Lower leg skin (tissue), 4 donors: ENCODE measurements at places on chromosomes 11 and 22. TPM values are rescaled to one million over a fixed set of nuclear protein-coding genes. Genes with fewer than 3 reads are reported as not detected.

- DNase-seq: no peak
Observed at GRCh38 chr22:27393371-27393770, 408.2 kb downstream of the MN1 start.

- no peak for DNase-seq
Observed at GRCh38 chr11:111387363-111387762, 8.3 kb upstream of the POU2AF1 start.

DNA sequence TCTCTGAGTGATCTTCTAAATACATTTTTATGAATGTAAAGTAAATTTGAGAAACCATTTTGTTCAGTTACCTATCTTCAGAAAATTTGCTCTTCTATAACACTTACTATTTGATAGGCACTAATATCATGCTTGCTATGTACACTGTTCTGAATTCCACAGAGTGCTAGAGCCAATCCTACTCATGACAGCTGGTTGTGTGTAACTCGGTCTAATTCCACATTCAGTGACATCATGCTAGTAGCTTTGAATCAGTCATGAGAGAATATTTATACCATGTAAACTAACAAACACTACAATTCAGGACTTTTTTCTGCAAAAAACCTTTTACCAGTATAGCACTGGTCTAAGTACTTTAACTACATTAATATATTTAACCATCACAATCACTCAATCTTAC is 902.9 kb downstream of the DLG2 start:
- DNase-seq: no peak

The SLC1A2 gene
- 0.89 TPM for total RNA-seq

DNA sequence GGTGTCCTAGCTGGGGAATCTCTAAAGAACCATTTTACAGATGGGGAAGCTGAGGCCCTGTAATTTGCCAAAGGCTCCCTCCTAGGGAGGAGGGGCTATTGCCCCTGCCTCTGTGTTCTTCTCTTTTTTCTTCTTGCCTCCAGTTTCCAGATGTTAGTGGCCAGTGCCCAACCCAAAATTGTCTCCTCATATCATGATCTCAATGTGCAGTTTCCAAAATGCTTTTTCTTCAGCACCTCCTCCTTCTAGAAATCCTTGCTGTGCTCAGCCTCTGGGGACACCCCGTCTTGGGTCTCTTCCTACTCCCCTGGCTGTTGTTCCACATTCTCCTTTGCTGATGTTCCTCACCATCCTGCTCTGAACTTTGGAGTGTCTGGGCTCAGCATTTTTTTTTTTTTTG is 9.5 kb upstream of the CHRM1 start:
- DNase-seq: no peak

DNA sequence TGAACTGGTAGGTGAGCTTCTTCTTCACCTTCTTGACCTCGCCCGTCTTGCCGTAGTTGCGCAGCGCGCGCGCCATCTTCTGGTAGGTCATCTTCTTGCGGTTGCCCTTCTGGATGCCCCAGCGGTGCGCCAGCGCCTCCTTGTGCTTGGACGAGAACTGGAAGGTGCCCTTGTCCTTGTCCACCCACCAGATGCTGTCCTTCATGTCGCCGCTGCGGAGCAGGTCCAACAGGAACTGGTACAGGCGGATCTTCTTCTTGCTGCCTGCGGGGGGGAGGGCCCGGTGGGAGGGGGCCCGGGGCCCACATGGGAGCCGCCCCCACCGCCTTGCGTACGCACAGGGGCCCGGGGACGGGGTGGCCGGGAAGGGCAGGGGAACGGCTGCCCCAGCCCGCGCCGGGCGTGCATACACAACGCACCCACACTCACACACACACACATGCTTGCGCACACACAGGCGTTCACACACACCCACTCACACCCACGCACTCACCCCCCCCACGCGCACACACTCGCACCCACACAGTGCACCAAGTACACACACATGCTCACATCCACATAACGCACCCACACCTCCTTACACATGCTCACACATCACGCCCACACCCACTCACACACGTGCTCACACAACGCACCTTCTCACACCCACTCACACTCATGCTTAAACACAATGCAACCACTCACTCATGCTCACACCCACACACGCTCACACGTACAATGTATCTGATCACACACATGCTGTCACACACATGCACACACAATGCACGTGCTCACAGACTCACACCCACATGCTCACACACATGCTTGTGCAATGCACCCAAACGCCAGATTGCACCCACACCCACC is 3.0 kb upstream of the MYBPC3 start:
- DNase-seq: peak; percentile 91

GRCh38 chr22:39110631-39111561 is 13.9 kb downstream of the APOBEC3H start:
- no peak for DNase-seq

GRCh38 chr22:39567135-39567946 is 3.2 kb upstream of the CACNA1I start:
- DNase-seq: no peak

GRCh38 chr11:125892071-125892470 is 4.6 kb downstream of the HYLS1 start:
- no peak for DNase-seq

The TRMT2A gene
- 41.6 TPM for total RNA-seq

DNA sequence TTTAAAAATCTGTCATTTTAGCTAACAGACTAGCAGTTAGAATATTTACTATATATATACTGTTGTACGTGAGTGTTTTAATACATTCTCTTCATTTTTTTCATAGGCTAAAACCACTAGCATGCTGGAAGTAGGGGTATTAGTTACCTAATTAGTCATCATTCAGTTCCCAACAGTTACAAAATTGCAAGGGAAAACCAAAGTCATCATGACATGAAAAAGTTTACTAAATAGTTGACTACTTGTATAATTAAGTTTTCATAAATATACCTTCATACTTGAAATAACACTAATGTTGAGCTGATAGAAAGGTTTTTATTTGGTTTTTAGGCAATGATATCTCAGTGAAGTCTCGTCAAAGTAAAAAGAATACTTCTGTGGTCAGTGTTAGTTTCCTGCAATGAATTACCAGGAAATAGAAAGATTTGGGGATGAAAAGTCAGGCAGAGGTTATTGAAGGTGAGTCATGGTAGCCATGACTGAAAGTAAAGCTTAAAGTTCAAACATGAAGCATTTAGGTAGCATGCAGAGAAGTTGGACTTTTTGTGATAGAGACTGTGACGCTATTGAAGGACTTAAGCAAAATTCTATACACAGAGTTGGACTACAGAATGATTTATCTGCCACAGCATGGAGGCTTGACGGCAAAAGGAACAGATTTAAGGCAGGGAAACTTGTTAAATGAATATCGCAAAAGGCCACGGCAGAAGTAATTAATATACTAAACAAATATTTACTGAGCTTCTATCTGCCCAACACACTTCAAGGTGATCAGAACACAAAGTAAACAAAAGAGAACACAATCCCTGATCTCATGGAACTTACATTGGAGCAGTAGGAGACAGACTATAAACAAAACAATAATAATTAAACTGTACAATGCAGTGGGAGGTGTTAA is 828.1 kb upstream of the FAT3 start:
- no peak for DNase-seq

GRCh38 chr22:25021976-25022711 is 69.6 kb downstream of the KIAA1671 start:
- no peak for DNase-seq

GRCh38 chr11:8720868-8721608 is 38.4 kb downstream of the RPL27A start:
- DNase-seq: no peak

- DNase-seq: no peak
Observed at GRCh38 chr11:87894961-87895360, 280.3 kb downstream of the RAB38 start.

The PANX2 gene
- total RNA-seq: 1.8 TPM

The SLC29A2 gene
- 2.4 TPM for total RNA-seq

DNA sequence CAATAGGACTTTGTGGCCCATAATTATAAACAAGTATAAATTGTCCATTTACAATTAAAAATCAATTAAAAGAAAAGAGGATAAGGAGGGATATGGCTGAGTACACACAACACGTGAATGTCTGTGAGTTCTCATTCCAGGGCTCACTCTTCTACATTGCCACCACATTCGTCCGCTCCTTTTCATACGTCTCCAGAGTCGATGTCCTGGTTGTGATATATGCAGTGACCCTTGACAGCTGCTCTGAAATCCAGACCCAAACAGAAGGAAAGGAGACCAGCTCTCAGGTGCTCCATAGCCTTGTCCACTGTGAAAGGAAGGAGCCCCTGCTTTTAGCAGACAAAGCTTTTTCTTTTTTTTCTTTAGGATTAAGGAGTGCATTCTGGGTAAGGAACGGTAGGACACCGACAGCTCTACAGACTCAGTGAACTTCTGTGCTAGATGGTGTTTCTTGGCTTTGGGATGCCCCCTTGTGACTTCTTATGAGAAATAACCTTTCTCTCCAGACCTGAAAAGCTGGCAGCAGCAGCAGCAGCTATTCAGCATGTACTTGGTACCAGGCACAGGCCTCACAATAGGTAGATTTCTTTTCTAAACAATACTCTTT is 19.7 kb upstream of the DNAJB13 start:
- DNase-seq: no peak

- DNase-seq: peak; percentile 99
Observed at GRCh38 chr11:118435893-118436624, at the start of gene KMT2A. TSS of gene KMT2A (plus strand) at chr11:118436492. CDS start at chr11:118436513, 21 bp downstream.

The TESMIN gene
- total RNA-seq: 2.1 TPM

DNA sequence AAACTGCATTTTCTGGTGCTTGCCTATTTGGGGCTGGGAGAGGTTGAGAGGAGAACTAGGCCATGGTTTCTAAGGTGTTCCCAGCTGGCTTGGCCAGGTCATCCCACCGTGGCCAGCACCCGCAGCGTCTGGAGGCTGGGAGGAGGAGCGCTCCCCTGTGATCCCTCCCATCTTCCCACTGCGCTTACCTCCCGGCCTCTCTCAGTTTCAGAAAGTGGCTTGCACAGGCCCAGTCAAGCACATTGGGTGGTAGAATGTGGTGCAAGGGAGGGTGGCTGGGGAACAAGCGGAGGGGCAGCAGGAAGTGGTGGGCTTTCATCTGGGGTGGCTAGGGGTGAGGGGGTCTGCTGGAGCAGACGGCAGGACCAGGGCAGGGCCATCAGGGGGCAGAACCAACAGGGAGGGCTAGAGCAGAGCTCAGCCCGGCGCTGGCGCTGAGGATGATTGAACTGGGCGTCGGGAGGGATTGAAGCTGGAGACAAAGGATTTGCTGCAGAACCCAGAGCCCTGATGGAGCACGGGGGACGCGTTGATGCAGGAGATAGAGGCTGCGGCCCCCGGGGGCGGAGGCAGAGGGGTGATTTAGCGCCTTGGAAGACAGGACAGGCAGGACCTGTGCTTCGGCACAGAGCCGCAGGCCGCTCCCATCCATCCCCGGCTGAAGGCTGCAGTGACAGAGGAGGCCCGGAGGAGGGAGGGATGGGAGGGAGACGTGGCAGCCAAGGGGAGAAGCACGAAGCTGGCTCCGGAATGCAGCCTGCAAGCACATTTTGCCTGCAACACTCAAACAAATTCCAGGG is 76.0 kb downstream of the TRIM29 start:
- peak; percentile 85 for DNase-seq

DNA sequence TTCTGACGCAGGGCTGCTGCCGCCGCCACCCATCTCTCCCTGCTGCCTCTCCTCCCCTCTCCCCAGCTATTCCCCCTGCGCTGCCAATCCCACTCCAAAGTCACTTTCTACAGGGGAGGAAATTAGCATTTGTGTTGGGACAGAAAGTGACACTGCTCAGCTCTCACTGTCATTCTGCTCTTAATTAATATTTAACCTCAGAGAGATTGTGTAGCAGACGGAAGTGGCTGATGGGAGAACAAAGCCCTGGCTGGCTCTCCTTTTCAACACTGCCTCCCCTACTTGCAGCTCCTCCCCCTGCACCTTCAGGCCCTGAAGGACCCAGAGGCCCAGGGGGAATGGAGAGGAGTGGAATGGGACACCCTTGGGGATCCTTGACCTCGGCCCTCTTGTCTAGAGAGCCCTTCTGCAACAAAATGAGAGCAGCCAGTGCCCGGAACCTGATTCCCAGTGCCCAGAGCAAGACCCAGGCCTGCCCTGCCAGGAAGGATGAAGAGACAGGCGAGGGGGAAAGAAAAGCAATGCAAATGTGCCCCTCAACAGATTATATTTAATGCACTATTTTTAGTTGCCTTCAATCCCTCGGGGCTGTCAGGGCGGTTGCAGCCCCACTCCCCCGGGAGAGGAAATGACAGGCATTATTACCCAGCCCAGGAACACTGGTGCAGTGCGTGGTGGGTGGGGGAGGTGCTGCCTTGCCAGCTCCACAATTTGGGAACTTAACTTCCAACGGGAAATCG is 14.6 kb upstream of the NRGN start:
- DNase-seq: no peak

GRCh38 chr11:132158091-132158490 is 787.7 kb downstream of the NTM start:
- no peak for DNase-seq

GRCh38 chr22:23183061-23183698 is 2.9 kb downstream of the BCR start:
- DNase-seq: no peak

- DNase-seq: no peak
Observed at GRCh38 chr22:29867851-29868250, 15.1 kb upstream of the MTMR3 start.

GRCh38 chr22:22002526-22003055 is 20.0 kb upstream of the TOP3B start:
- no peak for DNase-seq

DNA sequence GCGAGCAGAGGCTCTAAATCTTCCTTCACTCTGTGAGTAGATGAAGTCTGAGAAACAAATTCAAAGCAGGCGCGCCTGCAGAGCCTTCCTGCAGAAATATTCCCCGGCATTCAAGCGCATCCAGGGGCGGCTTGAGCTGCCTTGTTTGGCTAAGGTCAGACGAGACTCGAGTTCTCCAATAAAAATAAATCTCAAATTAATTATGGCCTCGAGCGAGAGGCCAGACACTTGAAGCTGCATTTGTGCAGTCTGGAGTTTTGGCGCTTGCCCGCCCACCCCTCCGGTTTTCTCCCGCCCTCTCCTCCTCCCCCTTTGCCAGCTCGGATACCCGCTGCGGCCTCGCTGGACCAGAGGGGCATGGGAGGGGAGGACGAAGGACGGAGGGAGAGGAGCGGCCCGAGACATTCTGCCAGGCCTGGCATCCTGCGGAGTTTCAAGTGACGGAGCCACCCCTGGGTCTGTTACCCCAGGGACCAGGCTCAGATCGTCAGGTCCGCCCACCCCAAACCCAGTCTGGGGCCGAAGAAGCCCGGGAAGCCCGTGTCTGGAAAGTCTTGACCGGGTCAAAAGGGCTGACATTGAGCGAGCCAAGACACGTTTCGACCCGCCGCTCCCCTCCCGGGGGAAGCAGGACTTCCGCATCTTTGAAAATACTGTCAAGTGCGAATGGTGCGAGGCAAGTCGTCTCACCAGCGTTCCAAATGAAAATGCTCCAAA is 3.8 kb upstream of the FLI1 start:
- peak; percentile 88 for DNase-seq

- no peak for DNase-seq
Observed at GRCh38 chr22:25027959-25028840, 75.7 kb downstream of the KIAA1671 start.
